ENCODE measurements at places on chromosomes 1 and 21.

GRCh38 chr1:42669936-42670335 is 11.7 kb downstream of the PPIH start:
- no peak for DNase-seq

DNA sequence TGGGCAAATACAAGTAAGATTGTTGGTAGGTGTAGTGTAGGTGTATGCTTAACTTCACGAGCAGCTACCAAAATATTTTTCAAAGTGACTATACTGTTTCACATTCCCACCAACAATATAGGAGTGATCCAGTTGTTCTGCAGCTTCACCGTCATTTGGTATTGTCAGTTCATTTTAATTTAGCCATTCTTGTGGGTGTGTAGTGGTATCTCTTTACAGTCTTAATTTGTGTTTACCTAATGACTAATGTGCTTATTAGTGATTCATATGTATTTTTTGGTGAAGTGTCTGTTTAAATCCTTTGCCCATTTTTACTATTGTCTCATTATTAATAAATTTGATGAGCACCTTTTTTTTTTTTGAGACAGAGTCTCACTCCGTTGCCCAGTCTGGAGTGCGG is 35.4 kb downstream of the RCSD1 start:
- DNase-seq: no peak

- no peak for DNase-seq
Measured at GRCh38 chr1:81600878-81601622, 199.7 kb upstream of the ADGRL2 start.

- no peak for DNase-seq
Measured at GRCh38 chr1:185017966-185018365, 27.4 kb upstream of the RNF2 start.

GRCh38 chr1:43853161-43853921 is 80.3 kb upstream of the ARTN start:
- no peak for DNase-seq

DNA sequence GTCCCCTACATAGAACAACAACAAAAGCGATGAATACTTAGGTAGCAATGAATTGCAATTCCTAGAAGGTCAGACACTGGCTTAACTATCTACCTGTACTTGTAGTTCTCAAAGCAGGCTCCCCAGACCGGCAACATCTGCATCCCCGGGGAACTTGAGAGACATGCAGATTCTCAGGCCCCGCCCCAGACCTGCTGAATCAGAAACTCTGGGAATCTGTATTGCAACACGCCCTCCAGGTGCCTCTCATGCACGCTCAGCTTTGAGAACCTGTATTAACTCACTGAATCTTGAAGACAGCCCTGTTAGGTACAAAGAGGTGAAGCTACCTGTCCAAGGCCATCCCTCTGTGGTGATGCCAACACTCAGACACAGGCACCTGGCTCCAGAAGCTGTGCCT is 128.1 kb downstream of the KAZN start:
- no peak for DNase-seq

- DNase-seq: no peak
Measured at GRCh38 chr1:96660051-96660450, 61.5 kb upstream of the PTBP2 start.

GRCh38 chr1:231869364-231869763 is 242.8 kb downstream of the DISC1 start:
- DNase-seq: no peak

GRCh38 chr1:9865724-9866123 is 42.0 kb upstream of the CLSTN1 start:
- no peak for DNase-seq

DNA sequence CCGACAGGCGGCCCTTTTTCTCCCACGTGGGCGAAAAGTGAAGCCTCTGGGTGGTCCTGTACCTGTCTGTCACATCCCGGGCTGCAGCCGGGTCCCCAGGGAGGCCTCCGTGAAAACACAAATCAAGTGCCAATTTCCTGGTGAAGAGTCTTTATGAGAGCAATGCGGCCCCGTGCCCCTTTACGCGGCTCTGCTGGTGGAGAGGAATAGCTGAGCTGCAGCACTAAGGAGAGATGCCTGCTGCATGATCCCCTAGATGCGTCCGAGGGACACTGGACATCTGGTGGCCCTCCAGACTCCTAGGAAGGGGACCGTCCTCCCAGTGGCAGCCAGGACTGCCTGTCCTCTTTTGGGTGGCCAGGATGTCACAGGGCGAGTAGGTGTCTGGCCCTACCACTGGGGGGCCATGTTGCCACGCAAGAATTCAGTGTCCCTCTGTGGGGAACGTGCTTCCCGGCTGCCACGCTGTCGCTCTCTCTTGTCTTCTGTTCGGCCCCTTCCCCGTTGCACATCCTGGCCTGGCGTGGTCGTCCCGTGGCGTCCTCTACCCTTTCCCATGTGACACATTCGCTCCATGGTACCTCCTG is 38.7 kb downstream of the COL18A1 start:
- DNase-seq: no peak

GRCh38 chr1:209769171-209769904 is 13.5 kb downstream of the TRAF3IP3 start:
- peak; percentile 28 for DNase-seq

GRCh38 chr1:180230791-180231505 is 884 bp downstream of the LHX4 start:
- DNase-seq: no peak

- DNase-seq: no peak
Measured at GRCh38 chr1:225607355-225607754, 45.6 kb downstream of the ENAH start.

DNA sequence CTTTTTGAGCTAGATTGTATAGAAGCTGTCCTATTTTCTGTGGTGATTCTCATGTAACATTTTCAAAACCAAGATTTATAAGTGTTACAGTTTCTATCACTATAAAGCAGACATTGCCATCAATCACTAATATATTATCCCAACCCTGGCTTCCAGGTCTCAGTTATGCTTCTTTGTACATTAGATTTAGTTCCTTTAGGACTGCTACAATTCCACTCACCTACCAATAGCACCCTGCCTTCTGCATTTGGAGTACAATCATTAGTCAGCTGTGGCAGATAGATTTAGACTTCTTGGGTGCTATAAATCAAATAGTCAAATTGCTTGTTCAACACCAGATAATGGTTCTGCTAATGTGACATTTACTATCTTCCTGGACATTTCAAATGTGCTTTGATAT is 281.6 kb downstream of the BRINP3 start:
- no peak for DNase-seq

DNA sequence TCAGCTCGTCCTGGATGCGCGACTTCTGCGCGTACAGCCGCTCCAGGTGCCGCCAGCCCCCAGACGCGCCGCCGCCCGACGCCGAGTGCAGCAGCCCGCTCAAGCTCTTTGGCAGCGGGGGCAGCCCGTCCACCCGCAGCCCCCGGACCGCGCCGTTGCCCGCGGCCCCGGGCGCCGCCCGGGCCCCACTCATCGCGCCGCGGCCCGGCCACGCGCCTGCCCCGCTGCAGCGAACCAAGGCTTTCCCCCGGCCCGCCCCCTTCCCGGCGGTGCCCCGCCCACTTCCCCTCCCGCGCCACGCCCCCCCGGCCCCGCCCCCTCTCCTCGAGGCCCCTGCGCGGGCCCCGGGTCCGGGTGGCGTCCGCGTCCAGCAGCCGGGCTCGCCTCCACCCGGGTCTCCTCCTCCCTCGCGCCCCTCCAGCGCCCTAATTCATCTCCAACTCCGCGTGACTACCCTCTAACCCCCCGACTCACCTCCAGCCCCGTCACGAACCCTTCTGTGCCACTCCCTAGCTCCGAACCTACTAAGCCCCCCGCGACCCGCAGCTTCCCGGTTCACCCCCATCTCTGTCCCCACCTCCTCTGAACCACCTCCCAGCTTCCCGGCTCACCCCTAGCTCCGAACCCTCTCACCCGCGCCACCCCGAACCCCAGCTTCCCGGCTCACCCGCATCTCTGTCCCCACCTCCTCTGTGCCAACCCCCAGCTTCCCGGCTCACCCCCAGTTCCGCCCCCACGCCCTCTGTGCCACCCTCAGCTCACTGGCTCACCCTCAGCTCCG is at the start of gene FAM89A:
FAM89A (minus strand) TSS at position 236 of the 781 bp plus-strand sequence; CDS start at position 193, 43 bp downstream.
- peak; percentile 44 for DNase-seq

- DNase-seq: no peak
Measured at GRCh38 chr1:27968692-27969091, 8.9 kb downstream of the XKR8 start.

GRCh38 chr1:97796711-97797110 is 124.1 kb downstream of the DPYD start:
- DNase-seq: no peak

- DNase-seq: no peak
Measured at GRCh38 chr21:27817074-27817473, 850.2 kb upstream of the ADAMTS5 start.

DNA sequence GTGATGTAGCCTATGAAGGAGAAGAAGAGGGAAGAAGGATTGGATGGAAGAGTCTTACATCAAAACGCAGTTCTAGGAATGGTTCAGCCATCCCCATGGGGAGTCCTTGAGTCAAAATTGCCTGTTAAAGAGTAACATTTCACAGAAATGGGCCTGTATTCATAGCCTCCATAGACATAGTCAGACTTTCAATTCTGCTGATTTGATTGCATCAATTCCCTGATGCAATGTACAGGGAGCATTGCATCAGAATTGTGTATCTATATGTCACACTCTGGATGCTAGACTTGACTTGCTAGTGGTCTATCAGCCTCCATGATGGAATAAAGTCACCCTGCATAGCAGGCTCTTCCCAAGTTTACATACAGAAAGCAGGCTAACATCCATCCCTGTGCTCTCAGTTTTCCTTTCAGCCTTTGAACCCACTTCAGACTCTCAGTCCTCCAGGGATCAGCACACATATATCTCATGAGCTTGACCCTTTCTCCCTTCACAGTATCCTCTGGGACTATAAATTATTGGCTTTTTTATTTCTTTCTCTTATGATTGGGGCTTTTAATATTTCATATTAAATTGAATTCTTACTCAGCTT is 1111.7 kb upstream of the B3GALT2 start:
- DNase-seq: no peak

DNA sequence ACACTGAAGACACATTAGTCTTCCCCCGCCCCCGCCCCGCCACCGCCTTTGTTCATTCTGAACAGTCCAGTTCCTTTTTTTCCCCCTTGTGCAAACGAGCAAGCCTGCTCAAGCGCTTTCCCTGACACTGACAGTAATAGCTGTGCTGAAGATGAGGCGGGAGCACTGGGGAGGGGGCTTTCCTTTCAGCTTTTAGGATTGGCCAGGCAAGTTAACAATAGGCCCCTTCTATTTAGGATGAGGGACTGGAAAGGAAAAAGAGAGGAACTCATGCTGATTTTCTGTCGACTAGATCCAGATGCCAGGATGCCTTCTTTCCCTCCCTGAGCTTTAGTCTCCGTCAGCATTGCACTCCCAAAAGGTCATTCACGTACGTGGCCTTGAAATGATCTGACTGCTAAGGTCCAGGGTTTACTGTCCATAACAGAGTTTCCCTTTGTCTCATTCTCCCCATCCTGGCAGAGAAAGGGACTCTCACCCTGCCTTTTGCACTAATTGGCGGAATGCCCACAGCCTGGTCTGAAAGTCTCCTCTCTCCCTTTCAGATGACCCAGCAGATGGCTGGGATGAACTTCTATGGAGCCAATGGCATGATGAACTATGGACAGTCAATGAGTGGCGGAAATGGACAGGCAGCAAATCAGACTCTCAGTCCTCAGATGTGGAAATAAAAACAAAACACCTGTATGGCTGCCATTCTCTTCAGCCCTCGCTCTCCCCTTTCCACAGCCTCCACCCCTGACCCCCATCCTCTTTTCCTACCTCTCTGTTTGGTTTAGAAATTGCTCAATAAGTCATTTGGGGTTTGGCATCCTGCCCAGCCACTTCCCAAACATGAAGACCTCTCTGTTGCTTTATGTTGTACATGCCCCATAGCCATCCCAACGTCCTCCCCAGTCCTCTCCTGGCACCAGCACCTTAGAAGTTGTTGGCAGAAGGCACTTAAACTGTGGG is 28.6 kb upstream of the ZFP69B start:
- no peak for DNase-seq

- DNase-seq: no peak
Measured at GRCh38 chr1:164685266-164686035, 126.5 kb downstream of the PBX1 start.

DNA sequence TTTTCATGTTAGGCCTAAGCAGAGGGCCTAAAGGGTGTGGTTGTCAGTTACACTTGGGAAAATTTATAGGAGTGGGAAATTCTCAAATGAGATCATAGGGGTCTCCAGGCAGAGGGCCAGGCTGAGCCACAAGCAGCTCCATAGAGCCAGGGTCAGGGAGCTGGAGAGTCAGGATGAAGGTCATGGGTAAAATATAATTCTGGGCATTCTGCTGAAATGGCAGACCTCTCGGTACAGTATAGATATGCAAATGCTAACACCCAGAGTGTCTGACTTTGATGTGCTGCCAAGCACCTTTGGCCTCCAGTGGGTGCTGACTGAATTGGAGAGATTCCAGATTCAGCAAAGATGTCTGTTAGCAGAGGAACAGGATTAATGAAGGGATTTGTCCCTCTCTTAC is 40.1 kb downstream of the DNM3 start:
- no peak for DNase-seq

DNA sequence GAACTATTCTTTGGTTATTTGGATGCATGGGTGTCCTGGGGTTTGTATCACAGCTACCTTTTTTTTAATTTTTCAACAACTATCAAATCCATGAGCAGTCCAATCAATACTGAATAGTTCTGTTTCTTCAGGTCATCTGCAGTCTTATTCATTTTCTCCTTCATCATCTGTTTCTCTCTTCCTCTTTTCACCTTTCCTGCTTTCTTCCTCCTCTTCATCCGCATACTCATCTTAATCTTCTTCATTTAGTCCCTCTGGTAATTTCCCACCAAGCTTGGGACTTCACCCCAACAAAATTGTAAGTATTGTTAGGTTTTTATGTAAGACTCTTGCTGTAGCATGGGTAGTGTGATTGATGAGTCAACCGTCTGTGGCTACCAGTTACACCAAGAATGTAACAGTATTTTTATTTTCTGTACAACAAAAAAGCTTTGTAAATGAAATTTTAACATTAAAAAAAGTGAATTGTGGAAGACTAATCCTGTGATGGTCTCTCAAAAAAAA is 184.1 kb upstream of the RNPC3 start:
- no peak for DNase-seq

DNA sequence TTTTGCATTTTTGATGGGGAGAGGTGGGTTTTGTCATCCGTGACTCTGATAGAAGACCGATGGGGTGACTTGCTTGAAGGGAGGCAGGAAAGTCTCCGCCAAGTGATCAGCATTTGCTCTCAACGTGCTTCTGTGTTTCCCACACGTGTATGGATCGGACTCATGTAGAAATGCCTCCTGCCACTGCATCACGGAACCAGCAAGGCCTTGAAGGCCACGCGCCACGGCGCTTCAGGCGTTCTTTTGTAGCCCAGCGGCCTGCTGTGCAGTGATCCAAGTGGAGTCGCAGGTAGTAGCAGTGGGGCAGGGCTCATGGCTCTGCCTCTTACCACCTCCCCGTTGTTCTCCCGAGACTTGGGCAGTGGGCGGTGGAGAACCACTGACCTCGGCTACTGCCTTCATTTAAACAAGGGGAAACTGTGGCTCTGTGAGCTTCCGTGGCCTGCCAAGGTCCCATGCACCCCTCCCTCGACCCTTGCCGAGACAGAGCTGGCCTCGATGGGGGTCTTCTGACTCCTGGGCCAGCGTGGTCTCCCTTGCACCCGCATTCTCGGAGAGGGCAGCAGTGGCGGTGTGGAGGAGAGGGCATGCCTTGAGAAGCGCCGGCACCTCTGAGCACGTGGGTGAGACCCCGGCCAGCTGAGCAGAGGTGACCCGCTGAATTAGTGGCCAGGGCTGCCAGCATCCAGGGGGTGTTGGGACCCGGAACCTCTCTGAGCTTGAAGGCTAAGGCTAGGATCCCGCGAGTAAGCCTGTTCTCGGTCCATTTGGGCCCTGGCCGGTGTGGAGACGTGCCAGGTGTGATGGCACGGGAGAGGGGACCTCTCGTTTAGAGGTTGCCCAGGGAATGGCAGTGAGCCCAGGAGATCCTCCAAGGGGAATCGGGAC is 46.1 kb upstream of the ABCG1 start:
- DNase-seq: no peak

- no peak for DNase-seq
Measured at GRCh38 chr1:7587773-7588456, 183.2 kb upstream of the VAMP3 start.
